ENCODE measurements at places on chromosomes 2 and 18. TPM values are rescaled to one million over a fixed set of nuclear protein-coding genes. Genes with fewer than 3 reads are reported as not detected.

Gene SLC4A5
- total RNA-seq, result 5.9 TPM

GRCh38 chr2:25514043-25514637 is 159.2 kb downstream of the DTNB start:
- DNase-seq, result no peak

Gene FABP1
- not detected for total RNA-seq

- DNase-seq, result no peak
These were observed 3.6 kb upstream of the MC2R start for GRCh38 chr18:13918898-13919297.

DNA sequence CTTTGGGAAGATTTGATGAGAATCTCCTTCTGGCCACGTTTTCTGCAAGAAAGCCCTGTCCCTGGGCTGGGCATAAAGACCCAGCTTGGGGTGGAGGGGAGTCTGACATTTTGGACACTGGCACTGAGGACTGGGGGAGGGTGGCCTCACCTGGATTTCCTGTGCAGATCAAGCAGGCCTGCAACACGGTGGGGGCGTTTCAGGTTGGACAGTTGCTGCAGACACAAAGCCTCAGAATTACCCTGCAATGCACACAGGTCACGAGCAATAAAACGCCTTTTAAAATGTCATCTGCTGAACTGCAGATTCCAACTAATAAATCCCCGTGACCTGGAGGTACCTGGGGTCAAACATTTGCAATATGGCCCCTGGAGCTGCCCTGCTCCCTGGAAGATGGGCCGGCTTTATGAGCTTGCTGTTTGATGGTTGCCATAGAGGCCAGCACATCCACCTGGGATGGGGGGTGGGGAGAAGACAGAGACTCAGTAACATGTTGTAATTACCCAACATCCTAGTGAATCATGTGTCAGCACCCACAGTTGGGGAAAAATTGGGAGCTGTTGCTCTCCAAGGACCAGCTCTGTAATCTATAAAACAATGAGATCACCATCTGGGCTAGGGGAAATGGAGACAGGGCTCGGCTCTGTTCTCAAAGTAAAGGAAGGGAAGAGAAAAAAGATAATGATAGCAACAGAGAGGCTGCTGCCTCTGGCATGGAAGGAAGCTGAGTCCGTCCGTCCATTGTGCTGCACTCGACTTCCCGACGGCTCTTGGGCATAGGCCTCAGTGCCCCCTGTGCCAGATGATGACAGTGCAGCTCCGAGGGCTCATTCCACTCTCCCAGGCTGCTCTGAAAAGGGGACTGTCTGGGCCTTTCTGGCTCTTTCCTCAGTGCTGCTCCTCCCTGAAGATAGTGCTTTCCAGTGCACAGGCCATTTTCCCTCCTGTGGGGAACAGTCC is 340.3 kb downstream of the CYRIA start:
- DNase-seq, result no peak

DNA sequence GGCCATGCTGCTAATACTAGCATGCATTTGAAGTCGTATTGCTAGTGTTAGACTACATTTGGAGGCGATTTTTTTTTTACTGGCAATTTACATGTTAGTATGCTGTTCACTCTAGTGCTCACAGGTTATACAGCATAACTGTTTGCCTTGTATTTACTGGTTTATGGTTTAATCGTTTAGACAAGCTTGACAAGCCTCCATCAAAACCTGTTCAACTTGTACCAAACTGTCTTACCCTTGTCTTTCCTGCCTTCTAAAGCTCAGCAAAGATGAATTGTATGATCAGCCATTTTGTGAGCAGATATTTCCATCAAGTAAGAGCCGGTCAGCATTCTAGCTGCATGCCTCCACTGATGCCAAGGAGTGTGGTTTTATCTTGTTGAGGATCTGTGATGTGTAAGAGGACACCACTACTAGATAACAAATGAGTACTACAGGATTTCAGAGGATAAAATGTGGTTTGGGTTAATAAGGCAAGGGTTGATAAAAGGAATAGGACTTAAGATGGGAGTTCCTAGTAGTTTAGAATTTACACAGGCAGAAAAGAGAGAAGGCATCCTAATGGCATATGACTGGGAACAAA is 68.4 kb upstream of the ITM2C start:
- DNase-seq, result no peak

DNA sequence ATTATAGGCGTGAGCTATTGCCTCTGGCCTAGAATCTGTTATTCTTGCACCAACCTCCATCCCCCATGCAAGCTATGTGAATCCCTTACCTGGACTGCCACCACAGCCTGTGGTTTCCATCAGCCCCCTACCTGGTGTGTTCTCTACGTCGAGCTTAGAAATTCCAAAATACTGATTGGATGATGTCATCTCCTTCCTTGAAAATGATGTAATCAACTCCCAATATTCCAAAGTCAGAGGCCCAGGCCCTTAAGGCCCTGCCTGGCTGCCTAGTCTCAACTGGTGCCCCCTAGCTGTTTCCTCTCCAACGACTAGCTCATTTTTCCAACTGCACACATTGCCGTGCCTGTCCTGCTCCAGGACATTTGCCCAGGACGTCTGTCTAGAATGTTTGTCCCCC is 41.3 kb upstream of the GBX2 start:
- DNase-seq, result no peak

Gene DIPK1C
- not detected for total RNA-seq

DNA sequence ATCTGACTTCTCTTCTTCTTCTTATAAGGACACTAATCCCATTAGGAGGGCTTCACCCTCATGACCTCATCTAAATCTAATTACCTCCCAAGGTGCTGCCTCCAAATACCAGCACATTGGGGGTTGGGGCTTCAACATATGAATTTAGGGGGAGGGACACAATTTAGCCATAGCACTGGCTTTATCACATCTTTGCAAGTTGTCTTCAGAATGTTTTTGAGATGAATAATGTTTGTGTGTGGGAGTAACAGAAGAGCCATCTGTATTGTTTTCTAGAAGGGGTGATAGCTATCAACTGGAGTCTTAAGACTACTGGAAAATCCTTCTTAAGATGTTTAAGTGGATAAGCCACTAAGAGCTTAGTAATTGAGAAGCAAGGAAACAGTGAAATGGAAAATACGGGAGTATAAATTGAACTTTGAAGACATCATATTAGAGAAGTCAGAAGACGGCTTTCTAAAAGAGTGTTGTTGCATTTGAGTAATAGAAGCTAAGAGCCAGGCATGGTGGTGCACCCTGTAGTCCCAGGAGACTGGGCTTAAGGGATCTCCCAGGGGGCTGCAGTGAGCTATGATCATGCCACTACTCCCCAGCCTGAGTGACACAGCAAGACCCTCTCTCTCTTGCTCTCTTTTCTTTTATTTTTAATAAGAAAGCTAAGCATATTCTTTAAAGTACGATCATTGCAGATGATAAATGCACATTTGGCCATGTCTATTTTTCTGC is 32.6 kb upstream of the B3GNT2 start:
- DNase-seq, result no peak

- DNase-seq, result no peak
These were observed 68.3 kb upstream of the ACYP2 start for GRCh38 chr2:54047091-54047490.

Gene LRRC30
- not detected for total RNA-seq

DNA sequence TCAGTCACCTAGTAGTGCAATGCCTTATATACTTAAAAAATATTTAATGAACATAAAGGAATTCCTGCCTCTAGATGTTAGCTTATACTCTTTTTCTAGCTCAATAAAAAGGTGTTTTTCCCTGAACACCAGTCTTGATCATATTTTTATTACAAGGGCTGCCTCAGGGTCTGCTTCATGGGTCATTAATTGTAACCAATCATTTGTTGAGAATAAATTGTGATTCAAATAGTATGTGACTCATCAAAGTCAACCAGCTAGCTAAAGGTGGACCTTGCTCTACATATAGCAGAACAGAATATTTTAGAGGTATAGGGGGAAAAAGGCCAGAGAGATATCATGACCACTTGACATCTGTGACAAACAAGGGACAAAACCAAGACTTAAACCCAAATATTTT is 114.0 kb downstream of the PIK3C3 start:
- DNase-seq, result no peak

GRCh38 chr2:230669386-230669950 is 43.2 kb upstream of the CAB39 start:
- DNase-seq, result no peak

GRCh38 chr2:239876271-239876947 is 148.7 kb downstream of the NDUFA10 start:
- no peak for DNase-seq

GRCh38 chr2:86400321-86400720 is 40.9 kb upstream of the KDM3A start:
- no peak for DNase-seq

Gene ESPNL
- total RNA-seq, result 0.42 TPM

DNA sequence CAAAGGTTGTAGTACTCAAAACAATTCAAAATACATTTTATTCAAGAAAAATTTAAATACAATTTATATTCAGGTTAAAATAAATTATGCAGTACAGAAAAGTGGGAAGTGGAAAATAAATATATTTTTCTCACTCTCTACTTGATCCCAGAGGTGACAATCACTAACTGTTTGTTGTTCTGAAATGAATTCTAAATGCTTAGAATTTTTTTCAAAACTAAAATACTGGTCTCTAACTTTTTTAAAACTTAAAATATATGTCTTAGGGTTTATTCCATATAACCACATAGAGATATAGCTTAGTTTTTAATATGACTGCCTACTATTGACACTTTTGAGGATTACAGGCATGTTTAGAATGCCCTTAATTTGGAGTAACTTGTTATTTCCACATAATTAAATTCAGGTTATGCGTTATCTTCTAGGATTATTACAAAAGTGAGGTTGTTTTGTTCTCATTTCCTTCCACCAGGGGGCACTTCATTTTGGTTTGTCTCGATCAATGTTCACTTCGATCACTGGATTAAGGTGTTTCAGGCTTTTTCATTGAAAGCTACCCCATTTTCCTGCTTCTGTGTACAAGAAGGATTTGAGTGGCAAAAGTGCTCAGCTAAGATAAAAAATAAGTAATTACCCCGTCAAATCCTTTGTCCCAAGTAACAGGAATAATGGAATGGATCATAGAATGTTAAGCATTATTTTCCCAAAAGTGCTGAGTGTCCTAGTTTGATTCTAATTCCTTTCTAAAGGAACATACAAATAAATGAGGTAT is 27.1 kb upstream of the TFPI start:
- DNase-seq, result no peak

Gene PXDN
- 1.1 TPM for total RNA-seq

Data from activated B cell treated with CpG ODN at 0.5 μM for 24 hours (primary cell).